ENCODE measurements at places on chromosomes 12 and 14.

DNA sequence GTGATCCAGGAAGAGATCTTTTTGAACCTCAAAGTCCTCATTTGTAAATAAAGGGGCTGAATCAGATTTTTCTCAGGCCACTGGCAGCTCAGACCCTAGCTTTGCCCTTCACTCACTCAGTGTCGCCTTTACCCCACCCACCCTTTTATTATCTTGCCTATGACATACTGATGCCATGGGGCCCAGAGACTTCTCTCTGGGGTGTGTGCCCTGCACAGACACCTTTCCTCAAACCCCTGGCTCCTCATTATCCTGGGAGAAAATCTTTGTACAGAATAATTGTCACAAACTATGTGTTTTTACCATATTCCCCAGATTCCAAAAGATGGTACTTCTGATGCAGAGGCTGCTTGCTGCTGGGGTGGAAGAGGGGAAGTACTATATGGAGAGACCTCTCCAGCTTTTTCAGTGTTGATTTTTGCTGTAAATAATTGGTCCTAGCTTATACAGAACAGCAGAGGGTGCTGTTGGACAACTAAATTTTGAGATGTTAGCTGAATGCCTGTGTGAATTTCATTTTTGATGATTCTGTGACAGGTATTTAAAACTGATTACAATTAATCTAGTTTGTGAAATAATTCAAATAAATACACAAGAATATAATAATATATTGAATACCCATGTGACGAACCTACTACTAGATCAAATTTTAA, 53.9 kb upstream of the DCD start:
- no peak for DNase-seq

GRCh38 chr14:51335531-51335930, 95.5 kb downstream of the TMX1 start:
- DNase-seq: no peak

GRCh38 chr12:125284945-125285685, 219.9 kb downstream of the AACS start:
- DNase-seq: no peak

DNA sequence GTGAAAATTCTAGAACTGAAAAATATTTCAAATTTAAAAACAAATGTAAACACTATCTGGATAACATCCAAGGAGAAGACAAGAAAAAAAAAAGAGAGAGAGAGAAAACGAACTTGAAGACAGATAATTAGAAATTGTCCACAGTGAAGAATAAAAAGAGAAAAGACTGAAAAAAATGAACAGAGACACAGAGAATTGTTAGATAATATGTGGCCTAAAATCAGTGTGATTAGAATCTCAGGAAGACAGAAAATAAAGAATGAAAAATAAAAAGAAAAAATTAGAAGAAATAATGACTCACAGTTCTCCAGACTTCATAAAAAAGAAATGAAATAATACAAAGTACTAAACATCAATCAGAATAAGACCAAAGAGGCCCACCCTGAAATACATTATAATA, 1209.3 kb downstream of the FSCB start:
- DNase-seq: no peak
